ENCODE measurements at places on chromosomes 7 and 10. TPM values are rescaled to one million over a fixed set of nuclear protein-coding genes. Genes with fewer than 3 reads are reported as not detected.

The C10orf62 gene
- not detected for total RNA-seq

- no peak for DNase-seq
These were observed 87.0 kb downstream of the SKAP2 start for GRCh38 chr7:26777385-26777784.

- no peak for DNase-seq
These were observed 81.9 kb upstream of the FRMD4A start for GRCh38 chr10:14412624-14413023.

The NRP1 gene
- 0.23 TPM for total RNA-seq

- DNase-seq, result no peak
These were observed 1.6 kb downstream of the FAM171A1 start for GRCh38 chr10:15369256-15370211.

- DNase-seq, result no peak
These were observed 84.7 kb downstream of the CCNY start for GRCh38 chr10:35420827-35421552.

GRCh38 chr7:141949451-141949850, 2.7 kb upstream of the CLEC5A start:
- DNase-seq, result no peak

The STEAP4 gene
- total RNA-seq, result not detected

DNA sequence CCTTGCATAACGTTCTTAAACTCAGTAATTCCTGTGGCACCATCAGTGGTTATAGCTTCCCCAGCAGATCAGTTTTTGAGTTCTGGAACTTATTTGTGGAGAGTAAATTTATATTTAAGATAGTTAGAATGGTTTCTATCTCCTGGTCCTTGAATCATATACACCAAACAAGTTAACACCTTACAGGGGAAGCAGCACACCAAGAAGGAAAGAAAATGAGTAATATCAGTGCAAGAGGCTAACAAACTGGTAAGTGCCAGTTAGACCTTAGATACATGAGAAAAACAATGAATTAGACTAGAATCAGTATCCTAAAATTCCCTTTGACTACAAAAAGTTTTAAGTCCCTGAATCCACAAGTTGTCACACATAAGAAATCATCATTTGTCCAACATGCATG, 54.2 kb downstream of the ABI1 start:
- no peak for DNase-seq

GRCh38 chr10:86931872-86932271, 25.5 kb downstream of the MMRN2 start:
- no peak for DNase-seq

DNA sequence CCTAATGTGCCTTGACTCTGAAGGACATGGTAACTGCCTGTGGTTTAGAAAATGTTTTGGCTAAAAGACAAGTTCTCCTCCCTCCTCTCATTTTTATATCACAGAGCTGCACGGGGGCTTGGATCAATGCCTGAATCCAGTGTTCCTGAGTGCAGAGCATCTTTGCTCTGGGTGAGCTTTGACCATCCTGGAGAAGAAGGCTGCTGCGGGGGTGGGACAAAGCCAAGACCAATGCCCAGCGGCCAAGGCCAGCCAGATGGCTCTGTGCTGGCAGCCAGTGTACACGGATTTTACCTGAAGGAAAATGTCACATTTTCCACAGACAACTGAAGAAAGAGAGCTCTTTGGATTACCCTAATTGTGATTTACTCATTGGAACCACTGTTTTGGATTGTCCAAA, 102.0 kb upstream of the TARP start:
- DNase-seq, result no peak

DNA sequence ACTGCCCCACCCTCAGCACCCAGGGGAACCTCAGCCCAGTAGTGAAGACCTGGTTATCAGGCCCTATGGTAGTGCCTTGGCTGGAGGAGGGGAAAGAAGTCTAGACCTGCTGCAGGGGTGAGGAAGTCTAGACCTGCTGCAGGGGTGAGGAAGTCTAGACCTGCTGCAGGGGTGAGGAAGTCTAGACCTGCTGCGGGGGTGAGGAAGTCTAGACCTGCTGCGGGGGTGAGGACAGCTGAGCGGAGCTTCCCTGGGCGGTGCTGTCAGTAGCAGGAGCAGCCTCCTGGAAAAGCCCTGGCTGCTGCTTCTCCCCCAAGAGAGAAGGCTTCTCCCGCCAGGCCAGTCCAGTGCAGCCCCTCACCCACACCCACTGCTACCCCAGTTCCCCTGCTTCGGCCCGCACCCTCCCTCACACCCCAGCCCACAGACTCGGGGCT, 6.3 kb downstream of the NOS3 start:
- no peak for DNase-seq

DNA sequence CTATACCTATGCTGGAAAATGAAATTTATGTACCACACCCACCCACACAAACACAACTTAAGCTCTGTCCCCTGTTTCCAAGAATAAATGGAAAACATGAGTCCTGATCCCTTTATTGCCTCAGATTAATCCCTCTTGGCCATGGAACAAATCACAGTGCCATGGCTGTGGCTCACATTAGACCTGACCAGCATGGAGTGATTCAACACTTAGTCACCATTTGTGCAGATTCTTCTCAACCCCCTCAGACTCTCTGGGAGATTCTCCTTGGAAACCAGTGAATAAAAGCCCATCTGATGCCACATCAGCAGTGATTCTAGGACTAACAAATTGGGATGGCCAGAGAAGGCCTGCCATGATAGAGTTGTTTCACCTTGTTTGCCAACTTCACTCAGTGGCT, 204.4 kb upstream of the TMEM72 start:
- no peak for DNase-seq

- DNase-seq, result no peak
These were observed 18.6 kb upstream of the RAPGEF5 start for GRCh38 chr7:22375359-22376048.

DNA sequence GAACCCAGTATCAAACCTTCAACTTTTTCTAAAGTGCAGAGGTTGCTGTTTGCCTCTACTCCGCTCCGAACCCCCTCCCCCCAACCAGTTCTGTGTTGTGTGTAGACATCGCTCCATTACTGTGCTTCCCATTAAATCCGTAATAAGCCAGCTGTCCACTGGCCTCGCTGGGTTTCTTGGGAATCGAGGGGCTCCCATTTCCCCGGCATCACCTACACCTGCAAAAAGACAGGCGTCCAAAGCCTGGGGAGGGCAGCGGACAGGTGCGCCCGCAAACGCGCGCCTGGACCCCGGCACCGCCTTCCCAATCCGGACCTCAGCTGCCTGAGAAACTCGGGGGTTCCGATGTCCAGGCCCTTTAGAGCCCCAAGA, 631 bp downstream of the RTKN2 start:
- no peak for DNase-seq

The EFCAB10 gene
- total RNA-seq, result not detected

The SHTN1 gene
- not detected for total RNA-seq

DNA sequence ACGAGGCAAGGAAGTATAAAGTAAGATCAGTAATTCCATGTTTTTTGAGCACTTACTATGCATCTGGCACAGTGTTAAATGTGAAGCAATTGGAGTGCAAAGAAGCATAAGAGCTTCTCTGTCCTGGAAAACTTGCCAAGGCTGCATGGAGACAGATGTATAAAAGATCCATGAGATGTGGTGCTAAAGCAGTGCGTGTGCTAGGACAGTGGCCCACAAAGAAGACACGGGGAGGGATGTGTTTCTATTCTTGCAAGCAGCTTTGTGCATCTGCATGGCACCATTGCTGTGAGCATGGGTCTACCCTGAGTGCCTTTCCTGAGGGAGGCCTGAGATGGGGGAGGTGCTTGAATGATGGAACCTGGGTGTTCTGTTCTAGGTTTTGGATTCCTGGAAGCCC, 5.1 kb upstream of the CDHR3 start:
- no peak for DNase-seq

DNA sequence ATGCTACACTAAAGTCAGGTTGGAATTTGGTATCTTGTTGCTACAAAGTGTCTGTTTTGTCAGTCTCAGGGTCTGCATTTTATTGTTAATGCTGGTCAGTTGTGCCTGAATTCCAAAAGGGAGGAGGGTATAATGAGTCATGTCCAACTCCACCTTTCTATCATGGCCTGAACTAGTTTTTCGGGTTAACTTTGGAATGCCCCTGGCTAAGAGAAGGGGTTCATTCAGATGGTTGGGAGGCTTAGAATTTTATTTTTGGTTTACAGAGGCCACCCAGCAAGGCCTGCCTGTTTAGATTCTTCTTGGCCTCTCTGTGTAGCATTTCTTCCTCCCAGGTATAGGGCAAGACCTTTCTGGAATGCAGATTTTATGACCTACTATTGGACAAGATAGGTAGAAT, 93.2 kb downstream of the SKIDA1 start:
- no peak for DNase-seq

The SUN3 gene
- total RNA-seq, result not detected

GRCh38 chr10:1043532-1043995, 5.4 kb downstream of the IDI1 start:
- DNase-seq, result peak; percentile 41

GRCh38 chr7:115471891-115472290, 550.0 kb downstream of the MDFIC start:
- DNase-seq, result no peak

DNA sequence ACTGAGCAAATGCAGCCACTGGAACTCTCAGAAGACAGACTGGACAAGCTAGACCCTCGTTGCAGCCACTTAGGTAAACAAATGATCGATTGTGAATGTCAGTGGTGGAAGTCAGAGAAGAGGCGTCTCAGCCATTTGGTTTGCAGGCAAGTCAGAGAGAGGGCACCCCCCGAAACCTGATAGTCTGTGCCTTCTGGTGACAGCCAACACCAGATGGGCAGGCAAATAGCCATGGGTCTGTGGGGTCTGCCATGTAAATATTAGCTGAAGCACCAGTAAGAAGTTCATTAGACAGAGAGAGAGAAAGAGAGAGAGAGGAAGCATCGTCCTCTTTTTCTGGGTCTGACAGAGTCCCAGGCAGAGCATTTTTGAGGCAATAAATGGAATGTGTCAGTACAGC, 5.4 kb downstream of the PPP1R17 start:
- DNase-seq, result no peak

- no peak for DNase-seq
These were observed 71.8 kb upstream of the RPA3 start for GRCh38 chr7:7790041-7790741.

The ZCCHC24 gene
- 1.8 TPM for total RNA-seq

DNA sequence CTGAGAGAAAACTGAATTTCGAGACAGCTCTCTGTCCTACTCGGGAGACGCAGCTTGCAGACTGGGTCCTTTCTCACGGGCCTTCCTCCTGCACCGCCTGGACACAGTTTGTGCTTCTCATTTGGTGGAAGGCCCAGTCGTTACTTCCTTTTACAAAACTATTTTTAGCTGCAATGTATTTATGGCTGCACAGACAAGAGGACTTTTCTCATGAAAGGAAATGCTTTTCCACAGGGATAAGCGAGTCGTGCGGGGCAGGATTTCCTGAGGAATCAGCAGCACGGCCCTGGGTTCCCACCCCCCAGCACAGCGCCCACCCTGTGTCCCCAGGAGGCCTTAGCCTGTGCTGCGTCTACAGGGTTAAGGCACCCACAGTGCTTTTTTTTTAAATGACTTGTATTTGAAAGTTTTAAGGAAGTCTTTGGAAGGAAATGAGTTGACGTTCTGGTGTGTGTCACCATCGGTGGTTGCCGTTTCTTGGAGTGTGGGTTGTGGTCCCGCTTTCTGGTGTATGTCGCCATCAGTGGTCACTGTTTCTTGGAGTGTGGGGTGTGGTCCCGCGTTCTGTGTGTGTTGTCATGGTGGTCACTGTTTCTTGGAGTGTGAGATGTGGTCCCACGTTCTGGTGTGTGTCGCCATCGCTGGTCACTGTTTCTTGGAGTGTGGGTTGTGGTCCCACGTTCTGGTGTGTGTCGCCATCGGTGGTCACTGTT, 50.9 kb downstream of the INPP5A start:
- DNase-seq, result peak; percentile 72

DNA sequence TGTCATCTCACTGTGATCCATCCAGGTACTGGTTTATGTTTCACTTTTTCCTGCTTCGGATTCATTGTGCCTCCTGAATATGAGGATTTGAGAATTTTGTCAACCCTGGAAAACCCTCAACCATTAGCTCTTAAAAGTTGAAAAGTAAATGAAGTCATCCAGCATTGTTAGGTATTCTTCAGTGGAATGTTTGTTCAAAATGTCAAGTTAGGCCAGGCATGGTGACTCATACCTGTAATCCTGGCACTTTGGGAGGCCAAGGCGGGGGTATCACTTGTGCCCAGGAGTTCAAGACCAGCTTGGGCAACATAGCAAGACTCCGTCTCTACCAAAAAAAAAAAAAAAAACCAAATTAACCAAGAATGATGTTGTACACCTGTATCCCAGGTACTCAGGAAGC, 222.1 kb downstream of the NSUN6 start:
- DNase-seq, result no peak

- DNase-seq, result no peak
These were observed 126.6 kb upstream of the LSM8 start for GRCh38 chr7:118057404-118057803.

- no peak for DNase-seq
These were observed 643.6 kb downstream of the SORCS3 start for GRCh38 chr10:105284476-105285215.

The CPA4 gene
- total RNA-seq, result not detected

- no peak for DNase-seq
These were observed 287.9 kb upstream of the SEMA3A start for GRCh38 chr7:84482476-84482875.

The MTG1 gene
- 51.8 TPM for total RNA-seq

GRCh38 chr10:113958631-113959382, 84.9 kb upstream of the ADRB1 start:
- no peak for DNase-seq

GRCh38 chr7:132943645-132944044, 138.2 kb downstream of the CHCHD3 start:
- no peak for DNase-seq

DNA sequence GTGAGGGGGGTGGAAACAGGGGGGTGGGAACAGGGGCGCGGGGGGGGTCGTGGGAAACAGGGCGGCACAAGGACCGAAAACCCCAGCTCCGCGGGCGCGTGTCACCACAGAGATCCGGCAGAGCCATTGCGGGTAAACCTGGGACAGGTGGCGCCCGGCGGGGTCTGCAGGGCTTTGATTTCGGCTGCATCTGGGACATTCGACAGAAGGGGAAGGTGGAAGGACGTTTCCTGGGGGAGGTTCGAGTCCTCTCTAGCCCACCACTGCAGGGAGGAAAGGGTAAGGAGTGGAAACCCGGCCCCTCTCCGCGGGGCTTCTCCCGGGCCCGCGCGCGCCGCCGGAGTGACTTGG, 7.5 kb downstream of the NKX2-3 start:
- DNase-seq, result no peak

The ZNF425 gene
- 0.47 TPM for total RNA-seq

All from activated CD8-positive, alpha-beta T cell treated with anti-CD3 and anti-CD28 coated beads, Interleukin-2, amount 10 ng/mL, durations not matched to agents 7 days and 5 days (primary cell).